ENCODE measurements at places on chromosomes 13 and 19.

DNA sequence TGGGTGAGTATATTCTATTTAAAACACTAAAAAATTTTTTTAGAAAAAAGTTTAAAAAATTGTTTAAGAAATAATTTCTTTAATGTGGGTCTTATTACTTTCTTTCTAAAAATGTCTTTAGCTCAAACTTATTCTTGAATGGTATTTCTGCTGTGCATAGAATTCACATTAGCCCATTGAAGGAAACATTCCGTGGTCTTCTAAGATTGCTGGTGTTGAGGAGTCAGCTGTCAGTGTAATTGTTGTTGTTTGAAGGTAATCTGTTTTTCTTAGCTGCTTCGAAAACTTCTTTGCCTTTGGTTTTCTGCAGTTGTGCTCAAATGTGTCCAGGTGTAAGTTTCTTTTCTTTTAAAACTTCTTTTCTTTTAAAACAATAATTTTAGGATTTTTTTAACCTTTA is 85.4 kb upstream of the KLF12 start:
- no peak for DNase-seq

GRCh38 chr13:111505175-111505777 is 184.8 kb downstream of the TEX29 start:
- no peak for DNase-seq

- DNase-seq, result no peak
Measured at GRCh38 chr19:2487842-2488241, 11.9 kb downstream of the GADD45B start.

DNA sequence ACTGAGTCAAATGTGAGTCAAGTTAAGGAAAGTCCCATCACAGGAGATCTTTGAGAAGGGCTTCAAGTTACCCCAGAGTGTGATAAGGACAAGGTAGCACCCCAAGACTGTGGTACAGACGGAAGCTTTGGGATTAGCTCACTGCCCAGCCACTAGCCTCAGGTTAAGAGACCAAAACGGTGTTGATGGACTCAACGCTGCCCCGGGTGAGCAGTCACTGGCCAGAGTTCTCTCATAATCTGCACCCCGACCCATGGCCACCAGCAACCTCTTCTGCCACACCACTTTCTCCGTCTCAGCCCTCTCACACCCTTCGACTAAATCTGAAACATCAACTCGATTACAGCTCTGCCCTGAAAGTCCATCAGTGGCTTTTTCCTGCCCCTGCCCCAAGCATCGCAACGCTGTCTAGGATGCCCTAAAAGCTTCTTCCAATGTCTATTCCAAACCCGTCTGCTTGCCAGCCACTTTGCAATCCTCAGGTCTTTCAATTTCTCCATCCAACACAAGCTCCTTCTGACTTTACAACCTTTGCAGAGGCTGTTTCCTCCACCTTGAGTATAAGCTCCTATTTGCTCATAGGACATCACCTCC is 5.6 kb downstream of the HNRNPL start:
- no peak for DNase-seq

DNA sequence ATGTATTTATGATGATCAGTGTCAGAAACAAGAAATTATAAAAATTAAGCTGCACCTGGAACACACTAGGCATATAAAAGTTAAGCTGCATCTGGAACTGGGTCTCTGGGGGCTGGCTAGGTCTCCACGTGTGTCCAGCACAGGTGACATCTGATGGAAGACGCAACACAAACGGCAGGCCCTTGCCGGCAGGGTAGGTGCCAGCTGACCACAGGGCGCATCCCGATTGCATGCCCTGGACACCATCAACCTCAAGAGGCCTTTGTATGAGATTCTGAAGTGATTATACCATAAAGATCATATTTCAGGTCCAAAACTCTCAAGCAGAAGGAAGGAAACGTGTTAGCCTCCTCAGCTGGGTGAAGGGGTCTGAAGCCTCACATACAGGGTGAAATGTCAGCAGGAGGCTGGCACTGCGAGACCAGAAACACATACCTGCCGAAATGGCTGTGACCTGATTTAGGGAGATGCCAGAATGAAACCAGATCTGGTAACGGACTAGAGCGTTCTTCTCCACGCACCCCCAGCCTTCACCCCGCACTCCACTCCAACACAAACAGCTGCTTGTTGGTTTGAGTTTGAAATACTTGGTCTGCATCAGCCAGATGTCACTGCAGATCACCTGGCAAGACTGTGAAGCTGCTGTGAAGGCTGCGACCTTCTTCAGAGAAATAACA is 37.3 kb downstream of the COL4A1 start:
- no peak for DNase-seq

DNA sequence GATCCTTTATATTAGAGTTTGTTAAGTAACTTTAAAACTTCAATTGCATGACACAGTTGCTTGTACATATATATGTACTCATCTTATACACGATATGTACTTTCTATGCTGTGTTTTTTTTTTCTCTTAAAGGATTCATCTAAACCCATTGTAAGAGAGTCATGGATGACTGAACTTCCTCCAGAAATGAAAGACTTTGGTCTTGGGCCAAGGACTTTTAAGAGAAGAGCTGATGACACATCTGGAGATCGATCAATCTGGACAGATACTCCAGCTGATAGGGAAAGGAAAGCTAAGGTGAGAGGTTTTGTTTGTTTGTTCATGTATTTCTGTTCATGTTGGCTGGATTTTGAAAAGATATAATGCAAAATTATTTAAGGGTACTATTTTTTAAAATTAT is 26.0 kb downstream of the GPALPP1 start:
- DNase-seq, result no peak

DNA sequence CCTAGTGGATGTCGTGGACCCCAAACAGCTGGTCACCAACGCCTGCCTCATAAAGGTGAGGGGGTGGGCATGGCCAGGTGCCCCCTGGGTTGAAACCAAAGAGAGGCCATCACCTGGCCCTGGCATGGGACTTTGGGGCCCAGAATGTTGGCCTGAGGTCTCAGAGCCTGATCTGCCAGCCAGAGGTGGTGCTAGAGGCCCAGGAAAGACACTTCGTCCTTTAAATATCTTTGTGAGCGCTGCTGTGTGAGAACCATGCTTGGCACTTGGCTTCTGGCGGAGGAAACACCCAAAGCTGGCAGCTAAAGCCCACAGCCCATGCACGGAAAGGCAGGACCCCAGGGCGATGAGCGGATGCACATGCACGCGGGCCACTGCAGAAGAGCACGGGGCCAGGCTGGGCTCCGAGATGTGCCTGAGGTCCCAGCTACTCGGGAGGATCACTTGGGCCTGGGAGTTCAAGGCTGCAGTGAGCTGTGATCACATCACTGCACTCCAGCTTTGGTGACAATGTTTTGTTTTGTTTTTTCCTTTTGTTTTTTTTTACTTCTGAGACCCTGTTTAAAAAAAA is 4.3 kb upstream of the ADM5 start:
- DNase-seq, result no peak

DNA sequence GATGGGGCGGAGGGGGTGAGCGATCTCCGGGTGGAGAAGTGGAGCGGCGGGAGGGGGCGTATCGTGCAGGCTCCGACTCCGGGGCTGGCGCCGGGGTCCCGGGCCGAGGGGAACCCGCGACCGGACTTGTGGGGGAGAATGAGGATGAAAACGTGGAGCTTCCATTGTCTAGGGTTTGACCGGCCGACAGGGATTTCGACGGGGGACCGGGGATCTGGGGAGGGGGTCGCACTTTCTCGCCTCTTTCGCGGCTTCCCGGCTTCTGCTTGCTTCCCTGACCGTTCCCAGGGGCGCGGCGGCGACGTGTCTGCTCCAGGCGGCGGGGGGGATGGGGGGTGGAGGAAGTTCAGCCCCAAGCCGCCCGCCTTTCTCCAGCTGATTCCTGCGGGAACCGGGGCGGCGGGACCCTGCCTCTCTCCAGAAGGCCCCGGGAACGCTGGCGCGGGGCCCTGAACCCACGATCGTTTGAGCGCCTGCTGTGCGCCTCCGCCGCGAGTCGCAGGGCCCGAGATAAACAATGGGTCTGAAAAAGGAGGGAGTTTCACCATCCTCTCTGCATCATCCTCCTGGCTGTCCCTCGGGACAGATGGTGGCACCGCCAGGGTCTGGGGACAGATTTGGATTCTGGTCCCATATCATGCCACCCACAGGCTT is 790 bp downstream of the TPM4 start:
- DNase-seq, result peak; percentile 49

GRCh38 chr13:33206425-33206824 is 79.1 kb downstream of the STARD13 start:
- no peak for DNase-seq

DNA sequence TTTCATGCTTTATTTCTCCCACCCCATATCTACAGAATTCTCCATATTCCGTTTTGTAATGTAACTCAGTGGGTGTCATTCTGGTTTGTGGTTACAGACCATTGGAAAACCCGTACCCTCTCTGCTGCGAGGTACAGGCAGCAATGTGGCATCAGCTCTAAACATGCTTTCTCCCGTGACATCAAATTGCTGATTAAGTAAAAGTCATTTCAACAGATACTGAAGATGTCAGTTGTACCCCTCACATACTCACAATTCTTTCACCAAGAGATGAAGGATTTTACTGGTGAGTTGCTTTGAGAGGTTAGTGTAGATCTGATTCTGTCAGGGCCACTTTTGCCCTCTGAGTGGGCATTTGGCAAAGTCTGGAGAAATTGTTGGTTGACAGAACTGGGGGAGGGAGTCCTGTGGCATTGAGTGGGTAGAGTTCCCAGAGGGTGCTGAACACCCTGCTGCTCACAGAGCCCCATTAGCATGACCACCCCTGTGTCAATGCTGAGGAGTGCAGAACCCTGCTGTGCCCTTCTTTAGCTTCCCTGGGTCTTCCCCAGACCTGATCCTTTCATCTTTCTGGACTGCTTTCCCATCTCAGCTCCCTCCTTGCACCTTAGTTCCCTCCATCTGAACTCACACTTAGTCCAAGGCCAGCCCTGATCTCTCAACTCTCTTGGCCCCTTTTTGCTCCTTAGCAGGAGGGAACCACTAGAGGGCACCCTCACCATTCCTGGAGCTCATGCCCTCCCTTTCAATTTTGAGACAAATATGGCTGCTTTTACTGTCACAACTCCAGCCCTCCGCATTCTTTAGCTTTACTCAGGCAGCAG is 39.9 kb upstream of the CEACAM8 start:
- peak; percentile 59 for DNase-seq

GRCh38 chr19:18301718-18302111 is 20.3 kb upstream of the JUND start:
- DNase-seq, result no peak

- DNase-seq, result no peak
Measured at GRCh38 chr19:16118489-16119033, 6.9 kb downstream of the RAB8A start.

GRCh38 chr19:50158577-50158976 is 4.5 kb downstream of the IZUMO2 start:
- DNase-seq, result no peak

DNA sequence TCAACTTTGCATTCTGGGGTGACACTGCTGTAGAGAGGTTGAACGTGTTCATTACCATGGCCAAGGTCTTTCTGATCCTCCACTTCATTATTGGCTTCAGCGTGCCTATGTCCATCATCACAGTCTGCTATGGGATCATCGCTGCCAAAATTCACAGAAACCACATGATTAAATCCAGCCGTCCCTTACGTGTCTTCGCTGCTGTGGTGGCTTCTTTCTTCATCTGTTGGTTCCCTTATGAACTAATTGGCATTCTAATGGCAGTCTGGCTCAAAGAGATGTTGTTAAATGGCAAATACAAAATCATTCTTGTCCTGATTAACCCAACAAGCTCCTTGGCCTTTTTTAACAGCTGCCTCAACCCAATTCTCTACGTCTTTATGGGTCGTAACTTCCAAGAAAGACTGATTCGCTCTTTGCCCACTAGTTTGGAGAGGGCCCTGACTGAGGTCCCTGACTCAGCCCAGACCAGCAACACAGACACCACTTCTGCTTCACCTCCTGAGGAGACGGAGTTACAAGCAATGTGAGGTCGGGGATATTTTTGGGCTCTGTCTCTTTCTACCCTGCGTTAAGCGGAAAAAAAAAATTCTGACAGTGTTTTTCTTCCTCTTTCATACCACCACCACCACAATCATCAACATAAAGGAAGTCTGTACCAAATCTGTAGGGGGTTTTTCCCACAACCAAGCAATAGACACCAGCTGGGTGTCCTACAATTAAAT is 29.5 kb downstream of the FPR3 start:
- DNase-seq, result no peak

DNA sequence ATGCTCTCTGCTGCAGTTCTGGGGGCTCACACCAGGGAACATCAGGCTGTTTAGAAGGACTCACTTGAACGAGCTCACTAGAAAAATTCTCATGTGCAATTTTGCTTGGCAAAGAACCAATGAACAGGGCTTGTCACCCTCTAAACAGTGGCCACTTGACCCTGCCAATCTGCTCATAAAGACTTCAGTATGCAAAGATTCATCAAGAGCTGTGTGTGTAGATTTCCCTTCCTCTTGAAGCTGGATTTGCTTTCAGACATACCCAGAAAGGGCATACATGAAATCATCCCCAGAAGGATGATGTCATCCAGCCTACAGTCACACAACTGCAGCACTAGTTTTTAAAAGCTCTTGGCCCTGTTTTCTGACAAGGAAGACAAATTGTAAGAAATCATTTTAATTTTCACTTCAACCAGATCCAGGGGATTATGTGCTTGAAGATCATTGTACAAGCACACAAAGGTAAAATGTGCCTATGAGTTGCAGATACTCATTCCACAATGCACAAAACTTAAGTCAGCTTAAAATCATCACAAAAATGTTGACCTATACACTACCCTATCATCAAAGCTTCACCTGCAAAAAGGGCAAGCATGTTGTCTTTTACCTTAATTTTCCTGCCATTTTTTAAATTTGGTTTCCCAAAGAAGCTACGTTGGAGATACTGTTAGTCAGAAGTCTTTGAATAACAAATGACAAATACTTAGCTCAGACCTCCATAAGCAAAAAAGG is 5.2 kb upstream of the STK24 start:
- DNase-seq, result no peak

- DNase-seq, result no peak
Measured at GRCh38 chr19:1745589-1746031, 7.7 kb upstream of the ONECUT3 start.
